ENCODE measurements at places on chromosomes 12 and 14. TPM values are rescaled to one million over a fixed set of nuclear protein-coding genes. Genes with fewer than 3 reads are reported as not detected.

- DNase-seq: no peak
- no peak overlapping the region for H3K27ac ChIP-seq
- H3K27me3 ChIP-seq: peaks cover 16% of the 10 kb centered on the region
- H3K4me1 ChIP-seq: no peaks in the 10 kb centered on the region
- no peak overlapping the region for H3K4me3 ChIP-seq
Measured at GRCh38 chr14:55963295-55963694, 154.9 kb upstream of the PELI2 start.

- DNase-seq: peak; percentile 20
- peaks cover 33% of the 10 kb centered on the region for H3K4me1 ChIP-seq
- H3K27ac ChIP-seq: no peak overlapping the region
- no peak overlapping the region for H3K4me3 ChIP-seq
- H3K36me3 ChIP-seq: no peaks in the 10 kb centered on the region
- H3K27me3 ChIP-seq: no peaks in the 10 kb centered on the region
Measured at GRCh38 chr12:1801303-1801975, 18.9 kb upstream of the LRTM2 start.

DNA sequence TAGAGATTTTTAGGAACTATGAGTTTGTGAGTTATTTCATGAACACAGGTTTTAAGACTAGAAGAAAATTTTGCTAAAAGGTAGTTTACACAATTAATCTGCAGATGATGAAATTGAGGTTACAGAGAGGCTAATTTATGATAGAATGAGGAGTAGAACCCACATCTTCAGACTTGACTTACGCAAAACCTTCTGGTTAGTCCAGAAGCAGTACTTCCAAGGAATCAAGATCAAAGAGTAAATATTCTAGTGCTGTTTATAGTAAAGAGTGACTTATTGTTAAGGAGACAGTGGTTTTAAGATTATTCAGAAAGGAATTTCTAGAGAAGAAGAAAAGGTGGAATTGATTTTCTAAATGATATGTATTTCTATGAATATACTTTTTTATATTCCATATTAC is 10.6 kb upstream of the KITLG start:
- no peak overlapping the region for H3K27ac ChIP-seq
- H3K36me3 ChIP-seq: no peaks in the 10 kb centered on the region
- H3K27me3 ChIP-seq: no peaks in the 10 kb centered on the region
- no peak overlapping the region for H3K4me3 ChIP-seq

DNA sequence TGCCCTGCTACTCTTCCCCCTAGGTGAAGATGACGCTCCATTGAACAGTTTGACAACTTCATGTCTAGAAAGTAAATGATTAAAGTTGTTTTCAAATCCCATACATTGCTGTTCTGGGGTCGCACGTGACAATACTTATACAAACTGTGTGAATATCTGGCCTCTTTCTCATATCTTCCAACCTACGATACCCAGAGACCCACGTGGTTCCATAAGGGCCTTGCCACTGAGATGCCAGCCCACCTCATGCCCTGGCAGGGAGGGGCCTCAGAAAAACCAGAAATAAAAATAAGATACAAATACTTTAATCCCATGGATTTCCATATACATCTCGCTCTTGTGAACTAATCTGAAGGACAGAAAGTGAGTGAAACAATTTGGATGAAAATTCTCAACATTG is 4.5 kb downstream of the GZMB start:
- H3K27ac ChIP-seq: no peak overlapping the region
- H3K4me3 ChIP-seq: no peak overlapping the region
- DNase-seq: no peak
- no peaks in the 10 kb centered on the region for H3K27me3 ChIP-seq
- H3K4me1 ChIP-seq: no peaks in the 10 kb centered on the region
- no peaks in the 10 kb centered on the region for H3K36me3 ChIP-seq

DNA sequence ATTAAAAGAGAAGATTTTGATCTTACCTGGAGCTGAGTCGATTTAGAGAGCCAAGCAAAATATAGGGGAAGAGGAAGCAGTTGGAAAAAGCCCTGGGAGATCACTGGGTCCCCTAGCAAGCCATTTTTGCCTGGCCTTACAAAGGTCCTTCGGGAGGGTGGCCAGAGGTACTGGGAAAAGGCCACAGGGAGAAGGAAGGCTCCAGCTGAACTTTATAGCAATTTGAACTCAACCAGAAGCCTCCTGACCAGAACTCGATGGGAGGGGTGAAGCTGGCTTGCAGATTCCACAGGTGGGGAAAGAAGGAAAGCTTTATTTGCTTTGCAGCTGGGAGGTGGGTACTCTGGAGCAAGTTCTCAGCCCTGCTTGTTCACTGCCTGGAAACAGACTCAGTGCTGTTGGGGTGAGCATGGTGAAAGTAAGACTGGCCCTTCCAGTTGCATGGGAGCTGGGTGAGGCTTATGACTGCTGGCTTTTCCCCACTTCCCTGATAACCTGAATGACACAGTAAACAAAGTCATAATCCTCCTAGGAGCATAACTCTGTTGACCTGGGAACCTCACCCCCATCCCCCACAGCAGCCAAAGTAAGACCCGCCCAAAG is 855.8 kb downstream of the FSCB start:
- DNase-seq: no peak
- no peaks in the 10 kb centered on the region for H3K4me1 ChIP-seq
- no peak overlapping the region for H3K4me3 ChIP-seq
- H3K27ac ChIP-seq: no peak overlapping the region
- H3K36me3 ChIP-seq: no peaks in the 10 kb centered on the region
- no peaks in the 10 kb centered on the region for H3K27me3 ChIP-seq

DNA sequence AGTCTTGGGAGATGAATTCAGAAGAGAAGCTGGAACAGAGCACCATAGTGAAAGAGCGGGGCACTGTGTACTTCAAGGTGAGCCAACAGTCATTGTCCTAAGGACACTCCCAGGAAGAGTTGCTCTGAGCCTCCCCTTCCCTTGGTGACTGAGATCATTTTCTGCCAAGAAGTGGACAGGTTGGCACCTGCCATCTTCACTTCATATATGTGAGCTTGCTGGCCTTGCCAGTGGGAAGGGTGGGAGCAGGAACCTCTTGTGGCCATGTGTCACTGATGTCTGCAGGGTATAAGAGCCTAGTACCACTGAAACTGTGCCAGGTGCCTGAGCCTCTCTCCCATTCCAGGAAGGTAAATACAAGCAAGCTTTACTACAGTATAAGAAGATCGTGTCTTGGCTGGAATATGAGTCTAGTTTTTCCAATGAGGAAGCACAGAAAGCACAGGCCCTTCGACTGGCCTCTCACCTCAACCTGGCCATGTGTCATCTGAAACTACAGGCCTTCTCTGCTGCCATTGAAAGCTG is 5.3 kb downstream of the FKBP4 start:
- H3K4me3 ChIP-seq: no peak overlapping the region
- no peak for DNase-seq
- H3K27me3 ChIP-seq: no peaks in the 10 kb centered on the region
- H3K4me1 ChIP-seq: no peaks in the 10 kb centered on the region

REP15 gene
- 0.84 TPM for polyA plus RNA-seq

PLEKHD1 gene
- polyA plus RNA-seq: 0.05 TPM

CCDC196 gene
- polyA plus RNA-seq: not detected

NEK9 gene
- 48.1 TPM for polyA plus RNA-seq
